ENCODE measurements at places on chromosomes 5 and 9.

GRCh38 chr5:113213551-113214425, 221.0 kb downstream of the TSSK1B start:
- no peaks in the 10 kb centered on the region for H3K27me3 ChIP-seq
- no peak for DNase-seq
- H3K27ac ChIP-seq: no peak overlapping the region
- no peaks in the 10 kb centered on the region for H3K4me1 ChIP-seq
- H3K4me3 ChIP-seq: no peak overlapping the region
- H3K36me3 ChIP-seq: no peaks in the 10 kb centered on the region

DNA sequence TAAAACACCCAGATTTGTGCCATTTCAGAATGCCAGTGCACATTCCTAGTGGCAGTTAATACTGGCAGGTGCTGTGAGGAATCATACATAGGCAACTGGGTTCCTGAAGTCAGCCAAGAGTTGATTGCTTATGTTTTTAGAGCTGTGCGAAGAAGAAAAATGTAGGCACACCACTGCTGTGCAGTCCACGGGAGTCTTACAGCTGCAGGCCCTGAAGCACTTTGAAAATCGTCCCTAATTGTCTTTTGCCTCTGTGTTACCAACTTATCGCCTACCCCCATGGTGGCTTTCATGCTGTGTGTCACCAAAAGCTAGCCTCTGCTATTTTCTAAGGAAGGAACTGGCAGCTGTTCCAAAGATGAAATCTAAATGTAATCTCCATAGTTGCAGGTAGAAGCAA, 263.9 kb downstream of the ARRDC3 start:
- no peak overlapping the region for H3K27ac ChIP-seq
- no peak overlapping the region for H3K4me3 ChIP-seq
- H3K36me3 ChIP-seq: no peaks in the 10 kb centered on the region
- no peak for DNase-seq

GRCh38 chr5:126234563-126235195, 188.5 kb upstream of the GRAMD2B start:
- no peak overlapping the region for H3K27ac ChIP-seq
- H3K36me3 ChIP-seq: no peaks in the 10 kb centered on the region
- DNase-seq: no peak
- no peaks in the 10 kb centered on the region for H3K27me3 ChIP-seq
- H3K4me3 ChIP-seq: no peak overlapping the region

DNA sequence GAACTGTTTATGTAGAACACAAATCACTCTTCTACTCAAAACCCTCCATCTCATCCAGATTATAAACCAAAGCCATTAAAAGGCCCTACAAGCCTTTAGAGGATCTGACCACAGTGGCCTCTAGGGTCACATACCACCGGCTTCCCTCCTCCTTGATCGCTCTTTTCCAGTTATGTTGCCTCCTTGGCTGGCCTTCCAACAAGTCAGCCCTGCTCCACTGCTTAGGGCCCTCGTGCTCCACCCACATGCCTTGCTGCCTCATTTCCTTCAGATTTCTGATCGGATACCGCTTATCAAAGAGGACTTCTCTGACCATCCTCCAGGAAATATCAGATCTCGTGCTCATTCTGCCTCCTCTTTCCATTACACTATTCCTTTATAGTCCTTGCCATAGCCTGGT, 139.4 kb upstream of the RAI14 start:
- DNase-seq: no peak
- peaks cover 4% of the 10 kb centered on the region for H3K27me3 ChIP-seq
- H3K4me1 ChIP-seq: no peaks in the 10 kb centered on the region
- H3K27ac ChIP-seq: no peak overlapping the region
- H3K4me3 ChIP-seq: no peak overlapping the region
- H3K36me3 ChIP-seq: no peaks in the 10 kb centered on the region

DNA sequence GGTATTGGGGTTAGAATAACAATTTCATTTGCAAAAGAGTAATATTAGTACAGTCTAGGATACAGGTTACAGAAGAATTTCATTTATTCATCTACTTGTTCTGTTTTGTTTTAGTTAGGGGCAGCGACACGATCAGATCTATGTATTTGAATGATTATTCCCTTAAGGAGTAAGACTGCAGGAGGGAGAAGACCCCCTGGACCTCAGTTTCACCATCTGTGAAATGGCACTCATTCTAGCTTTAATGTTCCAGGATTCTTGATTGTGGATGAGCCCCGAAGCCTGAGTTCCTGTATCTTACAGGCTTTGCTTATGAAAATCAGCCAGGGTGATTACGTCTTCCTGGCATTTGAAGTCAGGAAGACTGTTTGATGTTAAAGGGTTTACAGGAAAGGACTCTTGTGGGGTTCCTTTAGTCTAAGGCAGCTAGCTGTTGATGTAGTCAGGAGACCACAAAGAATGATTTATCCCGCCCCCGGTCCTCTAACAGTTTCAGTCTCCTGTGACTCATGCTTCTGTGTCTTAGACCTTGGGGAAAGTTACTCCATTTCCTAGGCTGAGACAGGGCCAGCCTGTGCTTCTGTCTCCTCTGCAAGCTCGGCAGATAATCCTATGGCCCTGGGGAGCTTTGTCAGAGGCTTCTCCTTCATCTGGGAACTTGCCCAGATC, 11.5 kb downstream of the SMIM3 start:
- H3K4me1 ChIP-seq: peaks cover 24% of the 10 kb centered on the region
- no peaks in the 10 kb centered on the region for H3K27me3 ChIP-seq
- H3K36me3 ChIP-seq: peaks cover 3% of the 10 kb centered on the region
- no peak overlapping the region for H3K4me3 ChIP-seq

DNA sequence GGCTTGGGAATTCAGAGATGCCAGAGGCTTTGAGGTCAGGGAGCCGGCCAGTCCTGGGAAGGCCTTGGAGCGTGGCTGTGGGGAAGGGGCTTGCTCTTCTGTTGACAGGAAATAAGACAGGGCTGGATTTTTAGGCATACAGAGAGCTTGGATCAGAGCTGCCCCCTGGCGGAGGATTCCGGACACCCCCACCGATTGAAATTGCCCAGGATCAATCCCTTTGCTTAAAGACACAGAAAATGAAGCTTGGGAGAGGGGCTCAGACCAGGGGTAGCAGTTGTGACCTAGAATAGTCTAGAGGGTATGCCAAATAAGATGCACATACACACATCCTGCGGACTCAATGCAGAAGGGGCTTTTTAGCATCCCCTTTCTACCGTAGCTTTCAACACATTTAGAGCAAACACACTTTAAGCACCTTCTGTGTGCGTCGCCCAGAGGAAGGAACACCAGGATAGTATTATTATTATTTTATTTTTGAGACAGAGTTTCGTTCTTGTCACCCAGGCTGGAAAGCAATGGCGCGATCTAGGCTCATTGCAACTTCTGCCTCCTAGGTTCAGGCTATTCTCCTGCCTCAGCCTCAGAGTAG, 1.7 kb upstream of the NTMT1 start:
- no peak overlapping the region for H3K27ac ChIP-seq
- peaks cover 14% of the 10 kb centered on the region for H3K36me3 ChIP-seq
- peaks cover 54% of the 10 kb centered on the region for H3K4me1 ChIP-seq
- peaks cover 22% of the 10 kb centered on the region for H3K27me3 ChIP-seq
- no peak overlapping the region for H3K4me3 ChIP-seq

- DNase-seq: no peak
- H3K27ac ChIP-seq: no peak overlapping the region
- no peaks in the 10 kb centered on the region for H3K36me3 ChIP-seq
- H3K4me1 ChIP-seq: no peaks in the 10 kb centered on the region
These were observed 105.0 kb downstream of the ANKRD55 start for GRCh38 chr5:56128113-56128512.

DNA sequence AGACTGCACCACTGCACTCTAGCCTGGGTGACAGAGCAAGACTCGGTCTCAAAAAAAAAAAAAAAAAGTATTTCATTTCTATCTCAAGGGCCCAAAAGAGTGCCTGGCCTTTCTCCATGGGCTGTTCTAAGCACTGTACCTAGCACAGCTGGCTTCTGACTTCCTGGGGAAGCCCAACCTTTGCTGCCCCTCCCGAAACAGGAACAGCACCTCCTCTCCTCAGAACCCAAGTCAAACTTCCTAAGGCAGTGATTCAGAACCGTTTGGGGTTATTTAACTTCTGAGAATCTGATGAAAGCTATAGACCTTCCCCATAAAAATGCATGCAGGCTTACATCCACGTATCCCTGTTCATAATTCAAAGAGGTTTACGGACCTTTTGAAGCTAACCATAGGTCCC, 57.8 kb downstream of the NRG2 start:
- no peaks in the 10 kb centered on the region for H3K4me1 ChIP-seq
- peaks cover 25% of the 10 kb centered on the region for H3K27me3 ChIP-seq
- H3K4me3 ChIP-seq: no peak overlapping the region
- no peak overlapping the region for H3K27ac ChIP-seq
- no peaks in the 10 kb centered on the region for H3K36me3 ChIP-seq
- DNase-seq: no peak

DNA sequence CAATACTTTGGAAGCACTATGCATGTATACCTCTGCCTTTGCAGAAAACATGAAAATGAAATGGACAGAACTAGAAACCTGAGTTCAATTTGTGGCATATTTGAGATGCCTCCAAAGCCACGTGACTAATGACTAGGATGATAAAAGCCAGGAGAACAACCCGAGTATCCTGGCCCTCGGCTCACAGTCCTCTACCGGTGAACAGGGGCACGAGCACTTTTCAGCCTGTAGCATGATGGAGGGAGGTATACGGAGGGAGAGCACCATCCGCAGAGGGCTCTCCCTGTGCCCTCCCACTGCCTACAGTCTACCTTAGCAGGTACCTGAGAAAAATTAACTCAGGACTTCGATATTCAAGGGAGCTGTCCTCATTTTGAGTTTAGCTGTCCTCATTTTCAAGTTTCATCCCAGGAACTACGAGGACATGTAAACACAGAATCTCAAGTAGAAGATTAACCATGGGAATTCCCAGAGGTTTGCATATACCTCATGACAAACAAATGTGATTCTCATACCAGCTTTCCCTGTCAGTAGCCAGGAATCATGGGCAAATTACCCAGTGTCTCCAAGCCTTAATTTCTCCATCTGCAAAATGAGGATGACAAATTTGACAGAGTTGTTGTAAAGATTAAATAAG, 249.3 kb downstream of the DNAH5 start:
- no peak overlapping the region for H3K27ac ChIP-seq
- H3K4me3 ChIP-seq: no peak overlapping the region
- DNase-seq: no peak
- no peaks in the 10 kb centered on the region for H3K27me3 ChIP-seq
- H3K4me1 ChIP-seq: no peaks in the 10 kb centered on the region
- H3K36me3 ChIP-seq: no peaks in the 10 kb centered on the region

- no peak overlapping the region for H3K4me3 ChIP-seq
- H3K36me3 ChIP-seq: no peaks in the 10 kb centered on the region
- H3K4me1 ChIP-seq: no peaks in the 10 kb centered on the region
These were observed 203.2 kb downstream of the IZUMO3 start for GRCh38 chr9:24342457-24342856.

DNA sequence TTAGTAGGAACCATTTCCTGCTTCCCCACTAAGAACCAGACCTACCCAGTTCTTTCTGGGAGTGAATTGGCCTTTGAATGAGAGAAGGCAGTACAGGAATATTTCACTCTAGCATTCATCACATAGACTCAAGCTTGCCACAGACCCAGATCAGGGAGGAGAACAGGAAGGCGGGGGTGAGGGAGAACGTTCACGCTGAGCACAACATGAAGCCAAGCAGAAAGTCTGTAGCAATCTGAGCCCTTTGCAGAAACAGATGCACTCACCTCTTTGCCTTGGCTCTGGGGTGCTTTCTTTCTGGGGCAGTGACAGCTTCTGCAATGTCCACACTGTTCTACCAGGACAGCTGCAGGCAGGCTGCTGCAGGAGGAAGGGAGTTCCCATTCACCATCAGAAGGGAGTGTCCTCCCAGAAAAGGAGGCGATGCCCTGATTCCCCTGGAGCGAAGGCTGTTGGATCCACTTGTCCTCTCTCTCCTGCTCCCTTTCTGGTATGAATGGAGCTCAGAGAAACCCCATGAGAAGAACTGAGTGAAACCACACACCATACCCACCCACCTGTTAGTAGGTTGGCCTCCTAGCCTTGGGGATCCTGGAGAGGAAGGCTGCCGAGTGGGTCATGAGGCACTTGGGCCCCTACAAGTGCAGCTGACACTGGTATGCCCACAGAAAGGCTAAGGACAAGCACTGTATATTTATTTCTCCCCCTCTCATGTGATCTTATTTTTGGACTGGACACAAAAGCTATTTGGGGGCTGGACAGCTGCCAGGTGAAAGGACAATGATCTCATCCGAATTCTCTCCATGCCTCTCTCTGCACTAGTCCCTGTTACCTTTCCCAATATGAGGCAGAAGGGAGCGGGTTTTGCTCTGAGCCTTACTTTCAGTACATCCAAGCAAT, 11.7 kb upstream of the FGF1 start:
- no peaks in the 10 kb centered on the region for H3K4me1 ChIP-seq
- H3K4me3 ChIP-seq: no peak overlapping the region
- no peaks in the 10 kb centered on the region for H3K36me3 ChIP-seq
- DNase-seq: no peak

All from DND-41 (cell line).